ENCODE measurements at places on chromosomes 3 and 15.

- DNase-seq = no peak
Measured at GRCh38 chr15:48126667-48127355, 6.0 kb downstream of the SLC24A5 start.

DNA sequence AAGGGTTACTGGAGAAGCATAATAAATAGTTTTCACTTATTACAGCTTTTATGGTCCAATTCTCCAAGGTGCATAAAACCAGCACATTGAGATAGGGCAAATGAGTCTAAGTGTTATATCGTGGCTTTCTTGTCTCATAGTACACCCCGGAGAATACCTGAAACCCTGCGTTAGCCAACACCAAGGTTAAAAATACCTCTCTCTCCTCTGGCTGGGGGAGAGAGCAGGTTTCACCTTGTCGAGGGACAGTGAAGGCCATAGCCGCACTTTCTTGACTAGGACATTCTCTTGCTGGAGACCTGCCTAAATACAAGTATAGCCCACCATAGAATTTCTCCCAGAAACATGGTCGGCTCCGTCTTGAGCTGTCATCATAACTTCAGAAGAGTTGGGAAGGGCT lies 51.4 kb upstream of the ATOSA start:
- DNase-seq = no peak

DNA sequence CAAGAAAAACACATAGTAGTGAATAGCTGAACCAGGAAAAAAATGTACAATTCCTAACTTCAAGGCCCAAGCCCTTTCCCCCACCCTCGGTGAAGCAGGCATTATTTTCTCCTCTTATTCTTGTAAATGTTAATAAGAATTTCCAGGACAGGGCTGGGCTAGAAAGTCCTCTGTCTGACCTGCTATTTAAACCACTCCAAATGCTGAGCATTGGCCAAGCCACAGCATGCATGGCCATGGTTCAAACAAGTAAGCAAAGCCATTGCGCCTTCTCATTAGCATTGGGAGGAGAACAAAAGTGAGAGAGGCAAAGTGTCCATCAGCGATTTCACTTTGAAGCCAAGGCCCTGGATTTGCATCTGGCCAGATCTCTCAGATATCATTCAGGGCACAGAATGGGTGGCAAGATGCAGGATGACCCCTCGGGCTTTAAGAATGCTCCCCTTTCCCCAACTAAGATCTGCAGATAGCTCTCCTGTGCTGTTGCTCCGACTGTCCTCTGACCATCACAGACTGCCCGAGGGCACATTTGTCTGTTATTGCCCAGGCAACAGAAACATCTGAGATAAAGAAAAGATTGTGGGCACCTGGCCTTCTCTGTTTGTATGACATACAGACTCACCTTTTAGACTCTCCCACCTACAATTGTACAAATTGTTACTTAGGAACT lies 46.3 kb downstream of the CEMIP start:
- DNase-seq = no peak

DNA sequence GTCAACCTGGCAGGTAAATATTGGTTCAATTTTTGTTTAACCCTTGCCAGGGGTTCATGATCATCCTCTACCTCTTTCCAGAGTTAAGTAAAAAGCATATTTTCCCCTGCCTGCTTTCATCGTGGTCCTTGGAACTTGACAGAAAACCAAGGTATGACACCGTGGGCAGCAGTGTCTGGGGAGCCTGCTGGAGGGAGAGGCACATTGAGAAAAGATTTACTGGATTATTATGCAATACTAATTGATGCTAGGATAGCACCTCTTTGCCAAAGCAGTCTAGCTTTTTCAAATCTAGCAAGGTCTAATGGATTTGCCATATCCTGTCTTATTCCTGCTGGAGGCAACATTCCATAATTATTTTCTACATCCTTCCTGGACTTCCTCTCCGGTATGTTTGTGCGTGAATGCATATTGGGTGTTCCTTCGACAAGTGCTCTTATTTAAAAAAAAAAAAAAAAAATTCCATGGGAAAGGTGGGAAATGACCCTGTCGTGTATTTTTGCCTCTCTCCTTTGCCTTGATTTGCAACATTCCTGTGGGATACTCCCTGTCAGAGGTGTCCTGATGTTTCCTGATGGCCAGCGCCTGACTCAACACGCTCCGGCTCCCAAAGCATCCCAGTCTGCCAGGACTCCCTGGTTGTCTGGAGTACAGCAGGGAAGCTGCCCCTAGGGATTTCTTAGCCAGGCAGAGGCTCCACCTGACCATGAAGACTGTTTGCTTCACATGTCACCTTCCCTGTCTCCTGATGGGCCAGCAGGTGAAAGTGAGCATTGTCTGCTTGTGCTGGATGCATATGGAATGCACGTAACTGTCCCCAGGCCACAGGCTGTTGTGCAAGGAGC lies 6.3 kb downstream of the BHLHE40 start:
- no peak for DNase-seq

DNA sequence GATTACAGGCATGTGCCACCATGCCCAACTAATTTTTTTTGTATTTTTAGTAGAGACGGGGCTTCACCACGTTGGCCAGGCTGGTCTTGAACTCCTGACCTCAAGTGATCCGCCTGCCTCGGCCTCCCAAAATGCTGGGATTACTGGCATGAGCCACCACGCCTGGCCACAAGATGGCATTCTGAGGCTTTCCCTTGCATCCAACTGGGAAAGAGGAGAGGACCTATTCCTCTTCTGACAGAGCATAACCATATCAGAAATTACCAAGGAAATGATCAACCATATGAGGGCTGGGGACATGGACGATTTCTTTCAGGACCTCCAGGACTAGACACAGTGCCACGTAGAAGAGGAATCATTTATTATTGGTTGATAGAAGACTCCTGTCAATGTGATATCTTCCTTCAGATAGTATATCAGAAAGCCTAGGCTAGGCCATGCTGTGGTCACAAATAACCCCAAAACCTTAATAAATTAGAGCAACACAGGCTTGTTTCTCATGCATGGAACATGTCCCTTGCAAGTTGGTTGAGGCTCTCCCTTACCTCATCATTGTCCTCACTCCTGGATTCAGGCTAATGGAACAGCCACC lies 372.3 kb upstream of the IL12A start:
- DNase-seq = no peak

- DNase-seq = no peak
Measured at GRCh38 chr15:29149738-29150075, 119.9 kb downstream of the NSMCE3 start.

DNA sequence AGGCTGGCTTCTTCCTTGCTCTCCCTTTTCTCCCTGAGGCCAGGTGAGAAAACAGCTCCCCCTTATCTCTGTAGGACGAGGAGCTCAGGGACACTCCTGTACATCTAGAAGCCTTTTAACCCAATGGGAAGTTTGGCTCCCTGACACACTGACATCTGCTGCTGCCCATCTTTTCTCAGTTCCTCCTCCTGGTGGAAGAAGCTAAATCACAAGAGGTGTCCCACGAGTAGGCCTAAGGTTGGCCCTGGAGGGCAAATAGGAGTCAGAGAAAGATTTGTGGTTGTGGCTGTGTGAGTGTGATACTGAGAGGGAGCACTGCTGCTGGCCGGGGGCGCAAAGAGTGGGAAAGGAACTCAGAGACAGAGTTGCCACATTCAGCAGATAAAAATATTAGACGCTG lies 49.5 kb downstream of the ARHGAP31 start:
- no peak for DNase-seq

GRCh38 chr3:156677536-156677935 lies 3.1 kb downstream of the TIPARP start:
- no peak for DNase-seq

DNA sequence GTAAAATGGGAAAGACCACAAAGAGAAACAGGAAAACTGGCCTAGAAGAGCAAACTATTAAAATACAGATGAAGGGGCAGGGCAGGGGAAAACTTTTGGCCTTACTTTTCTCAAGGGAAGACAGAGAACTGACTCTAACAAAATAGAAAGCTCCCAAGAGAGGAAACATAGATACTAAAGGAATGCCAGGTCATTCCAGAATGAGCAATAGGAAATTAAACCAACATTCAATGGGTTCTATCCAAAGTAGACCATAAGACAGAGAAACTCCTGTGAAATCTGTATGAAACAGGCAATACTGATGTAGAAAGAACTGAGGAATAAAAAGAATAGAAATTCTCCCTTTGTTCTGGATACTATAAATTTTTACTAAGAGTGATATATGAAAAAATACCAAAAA lies 491.8 kb downstream of the MECOM start:
- no peak for DNase-seq

GRCh38 chr3:124504332-124505059 lies 225.8 kb upstream of the UMPS start:
- DNase-seq = peak; percentile 74

GRCh38 chr3:63977893-63978292 lies 45.4 kb downstream of the PSMD6 start:
- DNase-seq = no peak

GRCh38 chr15:85964471-85964870 lies 115.2 kb upstream of the AGBL1 start:
- DNase-seq = no peak

DNA sequence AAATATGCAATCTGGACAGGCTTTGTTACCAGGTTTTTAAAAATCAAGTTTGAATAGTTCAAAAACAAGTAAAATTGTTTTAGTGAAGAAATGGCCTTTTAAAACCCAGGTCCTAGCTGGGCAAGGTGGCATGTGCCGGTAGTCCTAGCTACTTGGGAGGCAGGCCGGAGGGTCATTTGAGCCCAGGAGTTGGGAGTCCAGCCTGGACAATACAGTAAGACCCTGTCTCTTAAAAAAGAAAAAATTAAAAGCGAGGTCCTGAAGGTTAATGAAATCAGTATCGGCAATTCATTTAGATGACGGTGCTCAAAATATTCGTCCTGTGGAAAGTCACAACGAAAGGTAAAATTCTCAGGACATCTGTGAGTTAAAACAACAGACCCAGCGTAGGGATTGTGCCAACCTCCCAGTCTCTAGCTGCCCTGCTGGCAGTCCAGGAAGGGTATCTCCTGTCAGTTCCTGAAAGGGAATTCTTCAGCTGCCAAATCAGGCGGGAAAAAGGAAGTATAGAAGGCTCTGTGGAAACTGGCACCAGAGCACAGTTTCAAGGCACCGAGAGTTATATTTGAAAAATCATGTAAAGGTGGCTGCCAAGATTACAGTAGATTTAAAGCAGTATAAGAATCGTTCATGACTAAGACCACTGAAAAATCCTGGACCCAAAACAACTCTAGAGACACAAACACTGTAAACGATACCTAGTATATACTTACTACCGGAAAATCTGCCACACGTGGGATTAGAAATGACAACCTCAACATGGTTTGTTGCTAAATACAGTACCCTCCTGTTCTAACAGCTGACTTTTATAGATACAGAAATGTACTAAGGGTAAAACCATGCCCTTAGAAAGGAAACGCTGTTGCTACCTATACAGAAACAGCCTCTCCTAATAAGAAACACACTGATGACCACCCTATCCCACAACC lies 1.2 kb upstream of the ABHD17C start:
- no peak for DNase-seq

DNA sequence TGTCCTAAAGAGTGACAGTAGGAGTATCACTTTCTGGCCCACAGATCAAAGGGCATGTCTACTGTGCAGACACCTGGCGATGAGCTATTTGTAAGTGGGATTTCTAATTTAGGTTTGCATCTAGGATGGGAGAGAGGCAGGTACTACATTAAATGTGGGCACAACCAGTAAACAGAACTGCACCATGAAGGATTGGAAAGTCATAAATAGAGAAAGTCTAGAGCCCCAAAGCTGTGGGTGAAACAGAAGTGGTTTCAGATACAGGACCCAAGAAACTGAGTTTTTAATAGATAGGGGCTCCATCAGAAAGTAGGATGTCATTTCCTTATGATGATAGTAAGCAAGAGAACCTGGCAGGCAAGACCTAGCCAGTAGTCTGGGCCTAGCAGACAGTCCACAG lies 35.2 kb upstream of the SPPL2A start:
- DNase-seq = no peak

DNA sequence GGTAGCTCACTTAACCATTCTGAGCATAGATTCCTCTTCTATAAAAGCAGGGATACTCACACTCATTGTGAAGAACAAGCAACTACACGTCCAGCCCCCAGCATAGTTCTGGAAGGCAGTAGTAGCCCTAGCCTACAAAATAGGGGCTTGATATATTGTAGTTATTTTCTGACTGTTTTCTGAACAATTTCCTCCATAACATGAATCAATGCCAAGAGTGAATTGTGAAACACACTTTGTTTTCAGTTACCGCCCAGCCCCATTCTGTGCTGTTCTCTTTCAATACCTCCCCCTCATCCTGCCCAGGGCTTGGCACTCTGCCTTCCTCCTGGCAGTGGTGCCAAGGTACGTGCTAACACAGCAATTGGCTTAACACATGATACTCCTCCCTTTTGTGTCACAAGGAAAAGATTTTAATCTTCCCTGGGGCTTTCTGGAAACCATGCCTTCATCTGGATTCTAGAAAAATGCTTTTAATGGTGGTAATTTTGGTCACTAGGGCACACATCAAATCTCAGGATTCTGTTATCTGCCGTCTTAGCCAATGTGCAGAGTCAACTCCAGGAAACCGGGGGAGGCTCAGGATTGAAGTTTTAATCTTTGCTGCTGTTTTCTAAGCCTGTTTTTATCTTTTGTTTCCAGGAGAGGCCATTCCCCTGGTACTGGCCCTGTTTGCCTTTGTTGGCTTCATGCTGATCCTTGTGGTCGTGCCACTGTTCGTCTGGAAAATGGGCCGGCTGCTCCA lies 37.2 kb downstream of the IL20RB start:
- peak; percentile 58 for DNase-seq

- no peak for DNase-seq
Measured at GRCh38 chr3:115436767-115437301, 186.5 kb upstream of the GAP43 start.

- no peak for DNase-seq
Measured at GRCh38 chr15:41543521-41543870, 561 bp downstream of the RPAP1 start.

DNA sequence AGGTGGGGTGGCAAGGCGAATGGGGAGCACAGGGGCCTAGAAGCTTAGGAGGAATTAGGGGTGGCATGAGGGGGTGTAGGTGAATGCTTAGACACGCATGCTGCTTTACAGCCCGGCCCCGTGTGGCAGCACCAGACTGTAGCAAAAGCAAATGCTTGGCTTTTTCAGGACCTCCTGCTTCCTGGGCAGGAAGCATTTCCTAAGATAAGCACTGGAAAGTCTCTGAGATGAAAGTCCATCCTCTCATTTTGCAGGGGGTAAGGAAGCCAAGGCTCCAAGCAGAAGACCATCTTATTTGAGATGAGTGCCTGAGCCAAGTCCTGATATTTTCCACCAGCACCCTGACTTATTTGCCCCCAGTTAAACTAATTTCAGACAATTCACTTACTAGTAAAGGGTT lies 12.9 kb downstream of the SSUH2 start:
- DNase-seq = no peak

DNA sequence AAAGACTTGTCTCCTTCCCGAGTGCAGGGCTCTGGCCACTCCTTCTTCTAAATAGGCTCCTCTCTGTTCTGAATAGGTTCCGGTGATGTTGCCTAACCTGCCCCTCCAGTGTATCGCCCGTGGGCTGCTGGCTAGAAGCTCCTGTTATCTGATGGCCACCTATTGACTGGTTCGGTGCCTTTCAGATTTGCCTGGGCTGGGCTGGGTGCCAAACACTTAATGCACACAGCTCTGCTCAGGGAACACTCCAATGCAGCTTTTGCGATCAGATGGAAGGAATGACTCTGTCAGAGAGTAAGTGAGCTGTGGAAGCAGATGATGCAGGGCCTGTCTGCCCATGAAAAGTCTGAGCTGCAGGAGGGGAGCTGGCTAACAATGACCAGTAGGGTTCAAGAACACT lies 112.9 kb downstream of the CORO2B start:
- DNase-seq = no peak
